DMS53 (cell line): ENCODE measurements at places on chromosomes 3 and 15.

- DNase-seq = no peak
Observed at GRCh38 chr3:46409739-46410489, 2.9 kb downstream of the CCRL2 start.

DNA sequence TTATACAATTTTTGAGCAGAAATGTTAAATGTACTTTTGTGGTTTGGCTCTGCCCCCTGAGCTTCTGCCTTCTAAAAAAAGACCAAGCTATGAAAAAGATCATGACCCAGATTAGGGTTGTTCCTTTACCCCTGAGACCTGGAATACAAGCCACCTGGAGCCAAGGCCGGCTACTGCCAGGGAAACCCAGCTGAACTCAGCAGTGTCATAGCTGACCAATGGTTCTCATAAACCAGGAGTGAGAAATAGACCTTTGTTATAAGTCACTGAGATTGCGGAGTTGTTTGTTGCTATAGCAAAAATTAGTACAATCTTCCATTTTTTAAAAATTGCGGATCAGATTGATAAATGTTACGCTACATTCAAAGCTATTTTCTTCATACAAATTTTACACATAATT lies 1261.7 kb downstream of the ROBO1 start:
- DNase-seq = no peak

DNA sequence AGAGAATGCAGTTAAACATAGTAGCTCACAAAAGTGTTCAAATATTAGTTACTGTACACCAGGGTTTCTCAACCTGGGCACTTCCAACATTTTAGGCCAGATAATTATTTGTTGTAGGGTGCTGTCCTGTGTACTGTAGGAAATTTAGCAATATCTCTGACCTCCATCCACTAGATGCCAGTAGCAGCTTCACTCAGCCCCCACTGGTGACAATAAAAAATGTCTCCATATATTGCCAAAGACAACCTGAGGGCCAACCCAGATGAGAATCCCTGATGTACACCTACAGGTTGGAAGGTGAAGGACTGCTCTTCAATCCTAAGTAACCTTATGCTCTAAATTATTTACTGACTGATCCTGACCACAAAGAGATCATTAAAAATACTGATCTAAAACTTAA lies 32.5 kb downstream of the DCUN1D1 start:
- peak; percentile 54 for DNase-seq

DNA sequence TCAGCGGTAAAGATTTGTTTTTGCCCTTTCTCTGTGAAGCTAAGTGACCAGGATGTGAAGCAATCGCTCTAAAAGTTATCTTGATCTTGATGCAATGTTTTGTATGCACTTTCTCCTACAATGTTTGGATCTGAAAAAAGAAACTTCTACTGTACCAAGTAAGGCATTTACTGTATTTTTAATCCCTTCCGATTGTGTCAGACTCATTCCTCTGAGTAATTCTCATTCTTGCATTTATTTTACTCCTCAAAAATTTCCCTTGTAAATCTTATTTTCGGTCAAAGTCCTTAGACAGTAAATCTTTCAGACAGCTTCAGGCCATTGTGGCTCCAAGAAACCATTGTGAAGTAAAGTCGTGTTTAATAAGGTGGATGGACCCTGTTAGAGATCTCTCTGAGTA lies 141.9 kb downstream of the TP63 start:
- DNase-seq = no peak

- peak; percentile 58 for DNase-seq
Observed at GRCh38 chr3:88113311-88114162, 36.2 kb upstream of the C3orf38 start.

- no peak for DNase-seq
Observed at GRCh38 chr15:28085489-28086174, 13.5 kb downstream of the OCA2 start.

- DNase-seq = no peak
Observed at GRCh38 chr15:29812384-29812694, 9.9 kb downstream of the TJP1 start.

- DNase-seq = no peak
Observed at GRCh38 chr3:31161889-31162288, 267.4 kb upstream of the GADL1 start.

DNA sequence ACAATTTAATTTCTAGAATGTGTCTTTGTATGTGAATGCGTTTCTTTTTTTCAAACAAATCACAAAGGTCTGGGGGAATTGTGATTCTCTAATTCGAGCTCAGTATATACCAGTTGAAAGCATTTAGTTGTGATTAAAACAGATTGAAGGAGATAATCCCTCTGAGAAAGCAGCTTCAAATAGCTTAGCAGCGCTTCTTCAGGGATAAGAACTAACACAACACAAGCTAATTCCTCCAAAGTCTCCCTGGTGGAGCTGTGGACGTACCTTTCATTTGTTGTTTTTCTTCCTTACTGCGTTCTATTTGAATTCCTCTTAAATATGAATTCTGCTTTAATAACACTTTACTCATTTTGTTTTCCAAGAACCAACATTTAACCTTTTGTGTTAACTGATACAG lies 286.7 kb downstream of the ROBO2 start:
- DNase-seq = no peak

DNA sequence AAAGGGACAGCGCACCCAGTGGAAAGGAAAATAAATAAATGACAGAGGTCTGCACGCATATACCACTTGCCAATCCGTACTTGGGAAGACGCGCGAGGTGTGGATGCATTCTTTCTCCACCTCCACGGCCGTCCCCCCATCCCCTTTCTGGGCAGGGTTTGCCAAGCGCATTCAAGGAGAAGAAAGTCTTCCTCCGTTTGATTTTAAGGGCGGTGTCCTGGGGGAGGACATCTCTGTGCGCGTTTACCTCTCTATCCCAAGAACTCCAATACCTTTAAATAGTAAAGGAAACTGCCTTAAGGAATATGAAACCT lies 576 bp upstream of the MB21D2 start:
- DNase-seq = no peak

DNA sequence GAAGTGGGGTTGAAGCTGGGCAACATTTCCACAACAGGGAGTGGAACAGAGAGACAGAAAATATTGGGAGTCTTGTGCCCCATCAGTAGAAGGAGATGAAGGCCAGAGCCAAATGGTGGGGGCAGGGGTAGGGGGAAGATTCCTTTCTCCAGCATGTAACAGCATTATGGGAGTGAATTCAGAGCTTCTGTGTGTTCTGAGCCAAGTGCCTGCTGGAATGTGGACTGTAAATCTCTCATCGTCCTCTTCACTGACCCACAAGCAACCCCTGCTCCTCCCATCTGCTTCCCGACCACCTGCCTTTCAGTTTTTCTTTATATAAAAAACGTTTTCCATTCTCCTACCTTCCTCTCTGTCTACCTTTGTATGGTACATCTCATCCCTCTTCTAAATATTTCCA lies 344.2 kb upstream of the TPRG1 start:
- DNase-seq = no peak
